Lower leg skin (tissue), 4 donors: ENCODE measurements at places on chromosomes 2 and 18. TPM values are rescaled to one million over a fixed set of nuclear protein-coding genes. Genes with fewer than 3 reads are reported as not detected.

DNA sequence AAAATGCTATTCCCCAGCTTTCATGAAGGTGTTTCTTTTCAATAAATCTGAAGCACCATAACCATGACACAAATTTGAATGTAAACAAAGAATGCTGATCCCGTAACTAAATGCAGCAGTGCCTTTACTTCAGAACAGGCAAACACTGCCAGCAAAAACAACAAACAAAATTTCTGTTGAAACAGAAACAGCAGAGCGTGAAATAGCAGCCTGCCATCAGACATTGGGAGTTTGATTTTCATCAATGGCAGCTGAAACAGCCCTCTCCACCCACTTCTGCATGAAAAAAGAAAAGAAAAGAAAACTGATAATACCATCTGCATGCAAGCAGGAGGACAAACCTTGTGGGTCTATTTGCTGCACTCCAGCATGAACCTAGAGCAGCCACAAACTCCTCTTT lies 128.3 kb downstream of the CDH2 start:
- no peak for DNase-seq

- no peak for DNase-seq
Observed at GRCh38 chr2:22253171-22253570, 1129.4 kb downstream of the TDRD15 start.

MAP3K19 gene
- total RNA-seq, result not detected

GRCh38 chr2:231615058-231615671 lies 22.5 kb downstream of the TEX44 start:
- DNase-seq, result peak; percentile 88

- no peak for DNase-seq
Observed at GRCh38 chr2:6994536-6995128, 77.4 kb downstream of the RNF144A start.

DNA sequence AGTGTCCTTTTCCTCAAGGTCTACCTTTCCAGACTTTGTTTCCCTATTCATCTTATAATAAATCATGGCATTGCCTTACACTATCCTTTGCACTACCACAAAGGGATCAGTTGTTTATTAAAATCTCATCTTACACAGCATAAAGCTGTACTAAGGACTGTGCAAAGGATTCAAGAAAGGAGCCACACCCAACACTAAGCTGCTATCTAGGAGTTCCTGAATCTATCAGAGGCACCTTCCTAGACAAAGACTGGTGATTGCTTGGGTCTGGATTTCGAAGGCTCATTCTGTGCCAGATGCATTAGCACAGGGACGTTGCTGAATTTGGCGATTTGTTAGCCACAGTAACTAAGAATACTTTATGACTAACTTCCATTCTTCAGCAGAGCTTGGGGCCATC lies 412.0 kb downstream of the NUP35 start:
- DNase-seq, result no peak

- DNase-seq, result no peak
Observed at GRCh38 chr2:144431392-144431783, 88.5 kb downstream of the ZEB2 start.

DNA sequence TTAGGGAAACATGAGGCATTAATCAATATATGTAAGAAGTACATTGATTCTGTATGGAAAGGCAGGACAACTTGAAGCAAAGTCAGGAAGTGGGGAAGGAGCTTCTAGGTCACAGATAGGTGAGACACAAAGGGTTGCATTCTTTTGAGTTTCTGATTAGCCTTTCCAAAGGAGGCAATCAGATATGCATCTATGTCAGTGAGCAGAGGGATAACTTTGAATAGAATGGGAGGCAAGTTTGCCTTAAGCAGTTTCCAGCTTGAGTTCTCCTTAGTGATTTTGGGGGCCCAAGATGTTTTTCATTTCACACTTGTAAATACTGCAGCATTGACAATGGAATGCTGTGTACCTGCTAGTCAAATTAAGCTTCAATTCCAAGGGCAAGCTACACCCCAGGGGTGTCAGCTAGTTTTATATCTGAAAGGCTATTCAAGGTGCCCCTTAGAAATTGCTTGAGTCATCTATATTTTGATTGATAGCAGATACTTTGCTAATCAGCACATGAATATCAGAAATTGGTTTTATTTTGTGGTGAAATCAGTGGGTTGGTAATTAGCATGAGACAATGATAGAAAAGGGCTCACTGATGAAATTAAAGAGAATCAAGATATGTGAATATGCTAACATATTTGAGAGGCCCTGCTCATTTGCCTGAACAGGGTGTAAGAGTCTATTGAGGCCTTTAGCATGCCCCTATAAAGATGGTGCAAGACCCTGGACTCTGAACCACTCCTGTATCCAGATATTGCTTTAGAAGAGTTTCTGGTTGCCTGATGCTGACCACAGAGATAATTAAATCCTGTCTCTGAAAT lies 131.5 kb downstream of the TMEM17 start:
- no peak for DNase-seq

GRCh38 chr18:2197946-2198345 lies 373.4 kb downstream of the METTL4 start:
- no peak for DNase-seq

- no peak for DNase-seq
Observed at GRCh38 chr2:186319105-186319504, 167.0 kb upstream of the ZC3H15 start.
